Skeletal muscle cell (primary cell): ENCODE measurements at places on chromosomes 3 and 15.

DNA sequence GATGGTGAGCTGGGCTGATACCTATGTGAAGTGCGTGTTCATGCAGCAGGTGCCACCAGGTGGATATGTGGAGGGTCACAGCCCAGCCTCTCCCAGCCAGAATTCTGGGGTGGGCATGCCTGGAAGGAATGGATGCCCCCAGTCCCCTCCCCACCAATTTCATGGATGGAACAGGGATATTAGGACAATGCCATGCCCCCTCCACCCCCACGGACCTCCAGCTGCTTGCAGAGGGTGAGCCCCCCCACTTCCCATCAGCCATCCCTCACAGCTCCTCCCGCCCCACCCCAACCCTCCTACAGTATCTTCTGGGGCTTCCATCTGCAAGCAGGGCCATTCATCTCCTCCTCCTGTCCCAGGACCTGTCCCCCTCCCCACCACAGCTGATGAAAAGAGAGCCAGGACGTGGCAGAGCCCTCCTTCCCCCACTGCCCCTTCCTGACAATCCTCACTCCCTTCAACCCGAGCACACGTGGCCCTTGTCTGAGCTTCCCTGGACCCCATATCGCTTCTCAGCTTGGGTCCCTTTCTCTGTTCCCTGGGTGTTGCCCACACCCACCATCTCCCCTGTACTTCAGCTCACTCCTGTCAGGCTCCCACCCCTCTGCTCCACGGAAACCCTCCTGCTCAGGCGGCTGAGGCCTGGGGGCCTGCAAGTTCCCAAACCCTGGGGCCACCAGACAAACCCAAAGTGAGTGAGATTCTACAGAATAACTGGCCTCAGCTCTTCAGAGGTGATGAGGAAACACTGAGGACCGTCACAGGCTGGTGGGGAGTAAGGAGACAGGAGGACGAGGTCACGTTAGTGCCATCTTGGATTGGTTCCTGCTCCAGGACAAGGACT lies 2.8 kb upstream of the SEMA3G start:
- DNase-seq: no peak

DNA sequence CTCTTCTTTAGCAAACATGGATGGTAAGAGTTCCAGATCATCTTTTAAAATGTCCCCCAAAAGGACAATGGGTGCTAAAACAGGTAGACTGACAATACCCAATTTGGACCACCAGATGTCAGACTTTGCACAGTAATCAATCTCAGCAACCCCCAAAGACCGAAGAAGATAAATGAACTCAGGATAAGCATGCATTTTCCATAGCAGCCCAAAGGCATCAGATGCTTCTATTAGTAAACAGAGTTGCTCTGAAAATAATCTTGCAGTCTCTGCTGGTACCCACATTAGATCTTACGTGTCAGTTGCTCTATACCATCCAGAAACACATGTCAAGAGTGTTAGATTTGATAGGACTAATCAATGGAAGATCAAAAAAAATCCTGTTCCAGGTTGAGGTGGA lies 20.6 kb downstream of the MYH15 start:
- DNase-seq: no peak

DNA sequence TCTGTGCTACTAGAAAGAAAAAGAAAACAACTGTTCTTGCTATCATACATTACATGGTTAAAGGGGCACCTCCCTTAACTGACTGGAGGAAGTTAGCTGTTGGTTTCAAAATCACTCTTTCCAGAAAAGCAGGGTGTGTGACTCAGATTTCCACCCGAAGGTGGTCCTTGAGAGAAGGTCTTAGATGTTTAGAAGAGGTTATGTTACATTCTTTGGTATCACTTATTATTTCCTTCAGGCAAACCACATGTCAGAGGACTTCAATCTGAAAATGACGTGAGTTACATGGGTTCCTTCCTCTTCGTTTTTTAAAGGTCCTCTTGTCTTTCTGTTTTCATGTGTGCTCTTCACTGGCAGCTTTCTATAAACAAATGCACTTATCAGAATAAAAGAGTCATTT lies 307.9 kb upstream of the CBLB start:
- DNase-seq: no peak

DNA sequence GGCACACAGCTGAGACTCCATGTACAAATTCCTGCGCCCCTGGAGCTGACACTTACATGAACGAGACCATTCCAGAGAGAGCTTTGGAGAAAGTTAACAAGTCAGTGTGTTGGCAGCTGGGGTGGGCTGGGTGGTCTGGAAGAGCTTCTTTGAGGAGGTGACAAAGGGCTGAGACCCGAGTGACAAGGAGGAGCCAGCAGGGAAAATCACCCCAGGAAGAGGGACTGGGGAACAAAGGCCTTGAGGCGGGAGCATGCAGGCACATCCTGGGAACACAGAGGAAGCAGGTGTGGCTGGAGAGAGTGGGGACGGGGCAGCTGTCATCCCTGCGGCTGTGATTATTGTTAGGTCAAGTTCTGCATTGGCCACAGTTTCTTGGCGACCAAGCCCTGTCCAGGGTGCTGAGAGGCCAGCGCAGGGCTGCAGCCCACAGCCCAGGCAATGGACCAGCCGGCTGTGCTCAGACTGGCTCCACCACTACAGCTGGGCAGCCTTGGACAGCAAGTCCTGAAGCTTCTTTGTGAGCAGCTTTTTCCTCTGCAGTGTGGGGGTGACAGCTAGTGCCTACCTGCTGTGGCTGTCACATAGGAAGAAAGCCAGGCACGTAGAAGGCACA lies 34.2 kb upstream of the PRR23E start:
- peak; percentile 10 for DNase-seq

DNA sequence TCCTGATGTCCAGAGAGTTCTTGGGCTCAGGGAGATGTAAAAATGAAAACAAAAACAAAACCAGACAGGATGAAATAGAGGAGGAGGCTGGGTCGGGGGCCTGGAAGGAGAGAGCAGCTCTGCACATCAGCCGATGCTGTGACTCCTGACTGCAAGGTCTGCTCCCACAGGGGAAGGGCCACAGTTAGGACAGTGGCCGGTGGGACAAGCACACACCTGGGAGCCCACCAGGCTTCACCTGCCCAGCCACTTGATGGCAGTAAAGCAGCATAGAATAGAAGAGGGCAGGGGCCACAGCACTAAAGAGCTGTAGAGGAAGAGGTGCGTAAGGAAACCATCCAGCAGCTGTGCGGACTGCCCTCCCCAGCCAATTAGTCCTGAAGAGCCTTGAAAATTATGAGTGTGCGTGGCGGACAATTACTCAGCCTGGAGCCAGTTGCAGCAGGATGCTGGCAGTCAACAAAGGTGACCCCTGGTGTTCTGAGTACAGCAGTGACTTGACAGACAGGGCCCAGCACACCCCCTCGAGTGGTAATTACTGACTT lies 29.8 kb downstream of the ALS2CL start:
- no peak for DNase-seq

- peak; percentile 16 for DNase-seq
Measured at GRCh38 chr3:22474706-22475445, 723.9 kb upstream of the ZNF385D start.

DNA sequence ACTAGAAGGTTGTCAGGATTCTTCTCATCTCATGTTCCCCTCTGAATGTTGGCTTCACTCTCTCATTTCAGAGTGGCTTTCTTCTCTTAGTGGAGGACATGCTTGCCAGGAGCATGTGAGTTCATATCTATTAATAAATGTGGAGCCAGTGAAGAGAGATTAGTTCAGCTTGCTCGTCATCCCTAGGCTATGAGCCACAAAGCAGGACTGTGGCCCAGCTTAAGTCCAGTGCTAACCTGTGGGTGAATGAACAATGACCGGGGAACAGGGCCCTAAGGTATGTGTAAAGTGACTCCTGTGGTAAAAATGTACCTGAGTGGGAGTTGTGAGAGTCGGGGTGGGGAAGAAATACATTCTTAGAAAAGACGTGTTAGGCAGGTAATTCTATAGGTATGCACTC lies 96.9 kb upstream of the TBL1XR1 start:
- DNase-seq: peak; percentile 15

- no peak for DNase-seq
Measured at GRCh38 chr3:149426325-149426724, 48.2 kb upstream of the TM4SF4 start.
